BE2C (cell line): ENCODE measurements at places on chromosomes 3 and 15.

DNA sequence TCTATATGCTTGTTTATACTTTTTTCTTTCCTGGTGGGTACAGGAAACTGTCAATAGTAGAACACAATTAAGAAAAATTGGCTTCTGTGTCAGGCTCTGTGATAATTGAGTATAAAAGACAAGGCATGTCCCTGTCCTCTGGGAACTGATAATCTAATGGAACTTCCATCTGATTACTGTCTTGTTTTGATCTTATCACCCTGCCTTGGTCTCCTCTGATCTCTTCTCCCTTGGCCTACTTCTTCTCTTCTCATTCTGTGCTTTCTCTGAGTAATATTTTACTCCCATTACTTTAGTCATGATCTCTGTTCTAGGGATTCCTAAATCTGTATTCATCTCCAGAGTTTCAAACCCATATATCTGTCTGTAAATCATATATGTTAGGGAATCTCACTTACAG is 14.6 kb downstream of the UBE2Q2 start:
- no peak for DNase-seq

DNA sequence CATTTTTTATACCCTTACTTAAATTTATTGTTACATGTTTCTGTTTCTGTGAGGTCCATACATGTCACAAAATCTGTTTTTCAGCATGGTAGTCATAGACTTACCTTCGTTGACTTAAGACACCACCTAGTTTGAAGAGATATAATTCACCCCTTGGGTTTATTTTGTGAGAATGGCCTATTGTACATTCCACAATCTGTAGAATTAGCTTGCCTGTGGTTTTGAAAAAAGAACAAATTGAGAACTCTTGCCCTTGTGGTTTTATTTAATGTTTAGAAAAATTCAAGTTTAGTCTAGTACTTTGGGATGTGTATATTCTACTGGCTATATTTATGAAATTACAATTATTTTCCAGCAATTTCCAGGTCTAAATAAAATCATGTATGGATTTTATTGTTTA is 31.6 kb downstream of the FILIP1L start:
- DNase-seq = no peak

- DNase-seq = no peak
Observed at GRCh38 chr3:98563661-98564281, 29.6 kb downstream of the CPOX start.

- no peak for DNase-seq
Observed at GRCh38 chr3:36408146-36408545, 27.8 kb downstream of the STAC start.

GRCh38 chr15:95106801-95107200 is 875.4 kb downstream of the MCTP2 start:
- no peak for DNase-seq

DNA sequence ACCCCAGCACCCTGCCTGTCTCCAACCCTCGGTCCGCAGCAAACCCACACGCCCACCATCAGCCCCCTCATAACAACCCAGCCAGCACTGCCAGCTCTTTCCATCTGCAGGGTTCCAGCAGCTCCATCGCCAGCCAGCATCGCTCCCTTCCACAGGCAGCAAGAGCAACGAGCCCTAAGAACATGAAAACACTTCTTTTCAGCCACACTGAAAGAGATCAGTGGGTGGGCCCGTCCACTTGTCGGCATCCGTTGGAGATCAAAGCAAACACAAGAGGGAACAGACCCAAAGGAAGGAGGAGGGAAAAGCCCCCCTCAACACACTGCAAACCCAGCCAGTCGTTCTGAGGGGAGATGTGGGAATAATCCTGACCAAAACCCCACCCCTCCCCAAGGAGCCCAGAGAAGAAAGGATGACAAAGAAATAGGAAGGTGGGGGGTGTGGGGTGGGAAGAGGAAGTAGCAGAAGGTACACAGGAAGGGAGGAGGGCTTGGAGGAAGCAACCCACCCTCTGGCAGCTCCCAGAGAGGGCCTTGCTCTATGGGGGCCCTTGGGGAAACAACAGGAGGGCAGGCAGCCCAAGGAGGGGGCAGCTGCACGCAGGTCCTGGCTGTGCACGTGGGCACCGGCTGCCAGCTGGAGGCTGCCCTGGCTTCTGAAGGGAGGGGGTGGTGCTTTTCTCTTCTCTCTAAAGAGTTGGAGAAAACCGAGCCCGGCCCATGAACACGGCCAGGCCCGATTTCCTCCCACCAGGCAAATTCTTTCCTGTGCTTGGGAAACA is 473.6 kb upstream of the PROK2 start:
- no peak for DNase-seq

GRCh38 chr15:79308874-79309273 is 2.0 kb upstream of the TMED3 start:
- DNase-seq = no peak

GRCh38 chr3:136437043-136437442 is 186.9 kb downstream of the PCCB start:
- no peak for DNase-seq

- DNase-seq = no peak
Observed at GRCh38 chr3:24837601-24838000, 343.0 kb upstream of the THRB start.

DNA sequence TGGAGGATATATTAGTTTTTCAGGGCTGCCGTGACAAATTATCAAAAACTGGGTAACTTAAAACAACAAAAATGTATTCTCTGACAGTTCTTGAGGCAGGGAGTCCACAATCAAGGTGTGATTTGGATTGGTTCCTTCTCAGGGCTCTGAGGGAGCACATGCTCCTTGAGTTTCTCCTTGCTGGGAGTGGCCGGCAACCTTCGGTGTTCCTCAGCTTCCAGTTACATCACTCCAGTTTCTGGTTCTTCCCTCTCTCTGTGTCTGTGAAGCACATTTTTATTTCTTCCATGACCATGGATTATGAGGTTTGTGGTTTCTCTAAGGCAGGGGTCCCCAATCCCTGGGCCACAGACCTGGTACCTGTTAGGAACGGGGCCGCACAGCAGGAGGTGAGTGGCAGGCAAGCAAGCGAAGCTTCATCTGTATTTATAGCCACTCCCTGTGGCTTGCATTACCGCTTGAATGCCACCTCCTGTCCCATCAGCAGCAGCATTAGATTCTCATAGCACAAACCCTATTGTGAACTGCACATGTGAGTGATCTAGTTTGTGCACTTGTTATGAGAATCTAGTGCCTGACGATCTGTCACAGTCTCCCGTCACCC is 24.3 kb downstream of the LRRC28 start:
- DNase-seq = no peak

- no peak for DNase-seq
Observed at GRCh38 chr15:56035166-56035565, 41.8 kb upstream of the NEDD4 start.

- no peak for DNase-seq
Observed at GRCh38 chr3:43013743-43014155, 34.6 kb downstream of the GASK1A start.

GRCh38 chr15:57171426-57171825 is 204.9 kb upstream of the CGNL1 start:
- no peak for DNase-seq

DNA sequence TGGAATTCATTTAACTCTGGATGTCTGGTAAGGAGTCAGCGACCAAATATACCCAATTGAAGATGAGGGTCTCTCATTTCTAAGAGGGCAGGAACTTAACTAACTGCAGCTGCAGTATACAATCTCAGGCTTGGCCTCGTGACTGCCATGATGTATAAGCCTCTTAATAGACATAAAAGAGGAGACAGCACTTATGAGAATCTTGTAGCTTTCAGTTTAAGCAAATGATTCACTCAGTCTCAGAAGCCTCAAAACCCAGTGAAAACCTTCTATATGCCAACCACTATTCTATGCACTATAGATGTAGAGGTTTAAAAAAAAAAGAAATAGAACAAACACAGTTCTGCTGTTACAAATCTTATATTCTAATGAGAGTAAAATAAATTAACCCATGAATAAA is 513.9 kb downstream of the TBL1XR1 start:
- no peak for DNase-seq

GRCh38 chr3:23712656-23713559 is 92.8 kb upstream of the UBE2E1 start:
- DNase-seq = peak; percentile 39

DNA sequence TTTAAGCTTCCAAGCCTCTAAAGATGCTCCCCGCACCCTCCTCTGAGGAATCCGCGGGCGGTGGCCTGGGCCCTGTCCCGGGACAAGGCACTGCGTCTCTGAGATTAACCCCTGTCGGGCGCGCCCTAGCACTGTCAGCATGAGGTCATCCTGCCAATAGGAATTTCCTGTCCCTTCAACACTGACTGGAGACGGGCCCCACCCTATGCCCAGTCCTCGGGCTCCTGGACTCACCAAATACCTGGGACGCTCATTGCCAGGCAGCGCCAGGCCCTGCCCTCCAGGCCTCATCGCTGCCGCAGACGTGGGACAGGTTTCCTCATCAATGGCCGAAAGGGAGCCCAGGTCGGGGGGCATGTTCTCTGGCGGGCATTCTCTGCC is 67.6 kb upstream of the SH3GL3 start:
- no peak for DNase-seq

GRCh38 chr3:133901847-133902246 is 6.2 kb upstream of the RAB6B start:
- no peak for DNase-seq
